ENCODE measurements at places on chromosomes 13 and 19.
A peak's percentile ranks its signal among the peaks of the same experiment; 100 is the strongest.

GRCh38 chr13:99506634-99507033, 5.4 kb downstream of the TM9SF2 start:
- no peak for DNase-seq

DNA sequence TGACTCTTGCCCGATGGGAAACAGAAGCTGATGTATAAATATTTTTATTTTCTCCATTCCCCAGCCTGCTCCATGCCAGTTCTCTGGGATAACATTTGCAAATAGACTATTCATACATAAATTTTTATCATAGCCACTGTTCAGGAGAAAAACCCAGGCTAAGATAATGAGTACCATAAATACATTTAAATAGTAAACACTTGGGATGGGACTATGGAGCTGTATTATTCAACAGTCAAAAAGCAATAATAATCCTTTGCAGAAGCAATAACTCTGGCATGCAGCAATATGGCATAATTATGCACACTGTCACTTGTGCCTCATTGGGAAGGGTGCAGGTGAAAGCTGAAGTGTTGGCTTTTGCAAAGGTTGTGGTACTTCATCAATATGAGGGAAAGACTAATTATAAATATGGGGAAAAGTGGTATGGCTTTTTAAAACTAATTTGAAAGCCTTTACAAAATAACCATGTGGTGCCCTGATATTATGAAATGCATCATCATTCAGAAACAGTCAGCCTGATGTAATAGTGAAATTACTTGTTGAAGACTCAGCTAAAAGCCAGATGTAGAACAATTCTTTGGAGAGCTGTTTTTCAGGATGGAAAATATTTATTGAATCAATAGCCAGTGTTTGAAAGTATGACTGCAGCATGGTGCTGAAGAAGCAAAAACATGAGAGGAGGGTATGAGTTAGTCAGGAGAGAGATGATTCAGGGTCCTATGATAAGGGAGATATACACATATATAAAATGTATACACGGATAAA, 2476.7 kb downstream of the PCDH9 start:
- no peak for DNase-seq

GRCh38 chr13:44573790-44574465, 2.2 kb downstream of the TSC22D1 start:
- DNase-seq: no peak

DNA sequence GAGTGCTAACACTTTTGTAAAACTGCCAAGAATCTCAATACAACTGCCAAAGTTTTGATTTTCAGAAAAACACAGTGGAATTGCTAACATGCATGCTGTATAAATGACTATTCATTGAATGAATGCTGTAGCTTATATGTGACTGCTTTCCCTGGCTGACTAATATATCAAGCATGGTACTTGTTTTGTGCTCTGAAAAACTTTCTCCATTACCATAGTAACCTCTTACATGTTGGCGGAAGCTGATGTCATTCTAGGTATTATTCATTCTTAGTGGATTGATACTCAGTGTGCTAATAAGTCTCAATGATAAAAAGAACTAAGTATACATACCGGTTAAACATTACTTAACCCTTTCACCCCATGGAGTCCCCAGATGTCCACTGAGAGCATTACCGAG, 166.1 kb upstream of the MYO16 start:
- peak; percentile 1 for DNase-seq

DNA sequence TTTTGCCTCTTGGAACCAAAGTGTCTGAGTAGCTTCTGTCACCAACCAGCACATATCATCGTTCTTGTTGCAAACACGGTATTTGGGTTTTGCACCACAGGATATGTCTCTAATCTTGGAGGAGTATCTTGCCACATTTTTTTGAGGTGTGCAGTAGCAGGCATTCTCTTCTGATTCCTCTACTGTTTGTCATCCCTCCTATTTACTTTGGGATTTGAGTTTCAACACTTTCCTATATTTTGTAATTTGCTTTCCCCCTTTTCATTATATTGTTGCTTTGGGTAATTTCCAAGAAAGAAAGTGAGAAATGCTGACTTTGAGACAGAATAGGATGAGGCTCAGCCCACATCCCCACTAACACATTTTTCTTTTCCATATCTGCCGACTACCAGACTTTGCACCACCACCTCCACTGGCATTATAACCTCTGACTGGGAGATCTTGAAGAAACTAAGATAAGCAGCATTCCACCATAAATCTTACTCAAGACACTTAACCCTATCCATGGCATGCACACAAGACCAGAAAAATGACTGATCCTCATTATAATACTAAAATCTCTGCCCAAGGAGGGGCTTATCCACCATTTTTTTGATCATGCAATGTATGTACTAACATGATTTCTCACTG, 12.0 kb upstream of the DZIP1 start:
- no peak for DNase-seq

DNA sequence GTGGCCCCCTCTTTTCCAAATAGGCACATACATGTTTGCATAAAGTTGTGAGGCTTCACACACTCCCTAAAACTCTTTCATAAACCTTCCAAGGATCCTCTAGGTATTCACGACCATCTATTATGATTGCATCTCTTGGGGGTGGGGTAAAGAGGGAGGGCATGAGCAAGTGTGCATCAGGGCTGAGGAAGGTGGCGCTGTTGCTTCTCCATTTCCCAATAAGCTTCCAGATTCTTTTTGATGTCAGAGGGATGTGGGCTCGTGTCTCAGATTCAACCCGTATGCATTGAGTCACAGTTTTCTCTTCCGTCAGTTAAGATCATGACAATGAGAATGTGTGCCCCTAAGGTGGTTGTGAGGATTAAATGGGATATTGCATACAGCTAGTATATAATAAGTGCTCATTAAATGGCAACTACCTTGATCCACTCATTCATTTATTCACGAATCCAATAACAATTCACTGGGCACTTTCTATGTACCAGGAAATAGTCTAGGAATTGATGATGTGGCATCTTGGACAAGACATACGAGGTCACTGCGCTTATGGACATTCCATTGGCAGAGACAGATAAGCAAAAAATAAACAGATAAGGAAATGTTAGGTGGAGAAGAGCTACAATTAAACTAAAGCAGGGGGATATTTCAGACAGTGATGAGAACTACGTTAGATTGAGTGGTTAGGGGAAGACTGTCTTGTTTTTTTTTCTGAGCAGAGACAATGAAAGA, 10.3 kb downstream of the CYP2B6 start:
- DNase-seq: no peak

All from T1000 (cell line).